ENCODE measurements at places on chromosomes 11 and 22.

- DNase-seq = no peak
These were observed 3.2 kb downstream of the RPL27A start for GRCh38 chr11:8685820-8686219.

DNA sequence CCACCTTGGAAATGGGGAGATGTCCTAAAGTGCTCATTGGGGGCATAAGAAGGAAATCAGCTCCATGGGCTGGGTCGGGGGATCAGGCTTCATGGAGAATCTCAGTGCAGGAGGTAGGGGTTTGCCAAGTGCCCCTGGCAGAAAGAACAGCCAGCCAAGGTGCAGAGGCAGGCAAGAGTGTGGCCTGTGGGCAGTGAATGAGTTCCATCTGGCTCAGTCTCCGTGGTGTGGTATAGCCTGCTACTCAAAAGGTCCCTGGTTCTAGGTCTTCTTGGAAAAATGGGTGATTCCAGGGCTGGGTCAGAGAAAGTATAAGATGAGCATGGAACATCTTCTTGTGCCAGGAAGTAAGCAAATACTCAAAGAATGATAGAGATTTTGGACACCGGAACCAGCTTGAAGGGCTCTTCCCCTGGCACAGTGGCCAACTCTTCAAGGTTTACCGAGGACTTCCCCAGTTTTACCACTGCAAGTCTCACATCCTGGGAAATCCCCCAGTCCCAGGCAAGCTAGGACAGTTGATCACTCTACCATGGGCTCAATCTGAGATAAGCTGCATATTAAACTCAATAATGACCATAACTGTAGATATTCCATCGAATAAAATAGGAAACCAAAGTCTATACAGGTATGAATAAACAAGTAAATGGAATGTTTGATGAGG lies 10.6 kb upstream of the ARAP1 start:
- DNase-seq = no peak

DNA sequence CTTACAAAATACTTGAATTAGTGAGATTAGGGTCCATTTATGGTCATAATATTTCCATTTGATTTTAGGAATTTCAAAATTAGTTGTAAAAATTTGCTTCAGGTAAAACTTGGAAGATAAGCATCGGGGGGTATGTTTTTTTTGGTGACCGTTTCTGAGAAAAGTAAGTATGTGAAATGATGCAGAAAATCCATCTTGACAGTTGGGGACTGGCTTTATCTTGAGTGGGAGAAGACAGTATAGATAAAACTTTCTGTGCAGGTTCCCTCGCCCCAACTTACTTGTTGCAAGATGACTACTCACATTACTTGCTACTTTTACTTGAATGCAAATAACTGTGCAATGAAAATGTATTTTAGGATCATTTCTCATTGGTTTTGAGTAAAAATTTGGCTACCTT lies 49.5 kb downstream of the DNAJC24 start:
- no peak for DNase-seq

GRCh38 chr11:125724125-125724524 lies 22.0 kb upstream of the PATE1 start:
- no peak for DNase-seq

DNA sequence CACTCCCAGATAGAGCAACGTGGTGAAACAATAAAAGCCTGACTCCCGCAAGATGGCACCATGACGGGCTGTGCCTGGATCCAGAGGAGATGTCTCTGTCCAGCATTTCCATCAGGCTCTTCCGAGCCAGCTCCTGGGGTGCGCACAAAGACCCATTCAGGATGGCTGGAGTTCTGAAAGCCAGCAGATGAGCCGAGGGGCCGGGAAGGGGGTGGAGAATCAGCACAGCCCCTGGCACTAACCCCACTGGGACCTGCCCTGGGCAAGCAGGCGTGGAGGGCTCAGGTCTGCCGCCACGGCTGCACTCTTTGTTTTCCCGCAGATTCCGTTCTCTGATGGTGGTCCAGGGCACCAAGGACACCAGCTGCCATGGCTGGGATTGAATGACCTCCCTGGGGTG lies 97.2 kb upstream of the BLID start:
- no peak for DNase-seq

DNA sequence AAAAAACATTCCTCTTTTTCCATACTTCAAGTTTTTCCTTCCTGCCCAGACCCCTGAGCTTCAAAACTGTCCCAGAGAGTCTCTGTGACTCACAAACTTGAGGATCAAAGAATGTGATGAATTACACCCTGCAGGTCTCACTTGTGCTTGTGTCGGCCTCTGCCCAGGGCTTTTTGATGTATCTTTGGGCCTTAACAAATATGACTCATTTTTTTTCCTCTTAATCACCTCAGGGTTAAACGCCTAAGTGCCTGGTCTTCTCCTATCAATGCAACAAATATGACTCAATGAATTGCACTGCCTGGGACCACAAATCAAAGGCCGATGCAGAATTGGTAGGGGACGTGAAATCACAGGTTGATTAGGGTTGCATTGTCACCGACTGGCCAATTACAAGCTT lies 267.7 kb downstream of the LARGE1 start:
- no peak for DNase-seq

DNA sequence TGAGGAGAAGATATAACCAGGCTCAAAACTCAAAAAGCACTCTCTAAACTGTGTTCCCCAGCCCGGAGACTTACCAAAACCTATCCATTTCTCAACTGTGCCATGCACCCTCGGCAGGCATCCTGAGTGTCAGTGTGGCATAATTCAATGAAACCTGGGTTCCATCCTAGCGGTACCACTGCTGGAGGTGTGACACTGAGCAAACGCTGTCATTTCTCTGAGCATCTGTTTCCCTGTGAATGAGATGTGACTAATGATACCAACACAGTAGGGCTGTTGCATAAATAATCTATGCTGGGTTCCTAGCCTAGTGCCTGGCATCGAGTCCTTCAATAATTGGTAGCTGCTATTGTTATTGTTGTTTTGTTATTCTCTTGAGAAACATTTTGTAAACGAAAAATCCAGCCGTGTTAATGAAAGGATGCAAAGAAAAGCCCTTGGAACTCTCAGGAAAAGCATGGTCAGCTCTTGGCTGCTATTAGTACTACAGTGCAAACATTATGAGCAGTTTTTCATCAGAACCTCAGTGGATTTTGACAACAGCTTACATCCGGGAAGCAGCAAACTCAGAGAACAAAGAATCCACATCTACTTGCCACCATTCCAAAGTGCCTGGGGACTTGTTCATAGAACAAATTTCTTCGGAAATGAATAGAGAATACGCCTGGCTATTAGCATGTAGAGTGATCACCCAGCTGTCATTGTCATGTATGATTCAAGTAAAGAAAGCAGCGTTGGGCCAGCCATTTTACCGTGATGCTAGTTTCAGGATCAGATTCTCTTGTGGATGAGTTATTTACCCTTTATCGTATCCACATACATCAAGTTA lies 53.7 kb downstream of the TECTA start:
- no peak for DNase-seq

DNA sequence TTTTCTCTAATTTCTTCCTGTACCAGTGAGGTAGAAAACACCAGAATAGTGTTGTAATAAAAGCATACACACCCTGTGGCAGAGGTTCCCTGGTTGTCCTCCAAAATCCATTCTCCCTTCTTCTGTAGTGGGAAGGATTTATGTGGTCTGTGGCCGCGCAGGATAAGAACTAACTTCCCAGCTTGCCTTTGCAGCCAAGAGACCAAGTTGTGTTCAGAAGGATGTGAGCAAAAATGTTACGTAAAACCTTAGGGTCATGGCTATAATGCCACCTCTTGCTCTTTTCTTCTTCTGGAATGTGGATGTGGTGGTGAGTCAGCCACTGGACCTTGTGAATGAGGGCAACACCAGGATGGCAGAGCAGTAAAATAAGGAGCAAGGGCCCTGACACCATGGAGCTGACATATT lies 28.4 kb downstream of the CCDC90B start:
- no peak for DNase-seq

DNA sequence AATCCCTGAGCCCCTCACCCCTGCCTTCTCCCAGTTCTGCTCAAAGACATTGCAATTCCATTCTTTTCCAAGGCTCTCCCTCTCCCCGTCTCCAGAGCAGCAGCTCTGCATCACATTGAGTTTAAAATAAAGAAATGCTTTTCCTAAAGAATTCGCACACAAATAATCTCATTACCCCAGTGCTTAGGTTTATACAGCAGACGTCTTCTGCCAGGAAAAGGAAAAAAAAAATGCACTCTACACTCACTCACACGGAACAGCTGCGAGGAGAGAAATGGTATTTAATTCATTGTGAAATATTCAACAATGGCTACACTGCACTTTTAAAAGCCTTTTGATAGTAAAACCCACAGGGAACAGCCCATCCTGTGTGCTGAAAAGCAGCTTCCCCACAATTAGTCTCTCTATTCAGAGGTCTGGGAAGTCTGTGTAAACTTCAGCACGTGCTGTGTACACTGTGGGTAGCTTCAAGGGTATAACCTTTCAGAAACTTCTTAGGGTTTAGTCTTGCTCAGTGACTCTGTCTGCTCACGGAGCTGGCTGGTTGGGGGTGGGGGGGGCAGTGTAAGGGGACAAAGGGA lies 42.8 kb downstream of the ETS1 start:
- no peak for DNase-seq
